ENCODE measurements at places on chromosomes 5 and 9.

- H3K4me1 ChIP-seq, result peaks cover 38% of the 10 kb centered on the region
- no peak overlapping the region for H3K4me3 ChIP-seq
- no peaks in the 10 kb centered on the region for H3K27me3 ChIP-seq
- H3K27ac ChIP-seq, result no peak overlapping the region
- H3K36me3 ChIP-seq, result peaks cover 37% of the 10 kb centered on the region
Measured at GRCh38 chr9:14687042-14687719, 6.1 kb downstream of the ZDHHC21 start.

GRCh38 chr9:33329117-33329563, 38.8 kb downstream of the NFX1 start:
- peaks cover 51% of the 10 kb centered on the region for H3K36me3 ChIP-seq
- no peaks in the 10 kb centered on the region for H3K27me3 ChIP-seq
- DNase-seq, result no peak
- no peak overlapping the region for H3K27ac ChIP-seq

GRCh38 chr5:129656952-129657351, 90.9 kb upstream of the MINAR2 start:
- no peaks in the 10 kb centered on the region for H3K4me1 ChIP-seq
- H3K27me3 ChIP-seq, result no peaks in the 10 kb centered on the region
- DNase-seq, result no peak
- no peaks in the 10 kb centered on the region for H3K36me3 ChIP-seq
- no peak overlapping the region for H3K4me3 ChIP-seq
- no peak overlapping the region for H3K27ac ChIP-seq

DNA sequence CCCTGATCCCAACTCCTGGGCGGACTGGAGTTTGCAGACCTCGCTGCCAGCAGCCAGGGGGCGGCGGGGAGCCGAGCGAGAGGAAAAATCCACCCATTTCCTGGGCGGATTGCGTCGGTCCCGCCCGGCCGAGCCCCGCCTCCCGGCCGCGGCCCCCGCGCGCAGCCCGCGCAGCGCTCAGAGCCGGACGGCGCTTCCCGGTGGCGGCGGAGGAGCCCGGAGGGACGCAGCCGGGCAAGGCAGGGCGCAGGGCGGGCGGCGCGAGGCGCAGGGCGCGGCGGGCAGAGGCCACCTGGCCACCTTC, at the start of gene OLFM1:
TSS of gene OLFM1 (plus strand) at position 180 of the 304 bp plus-strand sequence. CDS start 322 bp downstream, outside the sequence.
- H3K4me3 ChIP-seq, result no peak within 1 kb of the TSS
- H3K36me3 ChIP-seq, result no peaks in the 10 kb centered on the region
- H3K27me3 ChIP-seq, result peaks cover 48% of the 10 kb centered on the region

DNA sequence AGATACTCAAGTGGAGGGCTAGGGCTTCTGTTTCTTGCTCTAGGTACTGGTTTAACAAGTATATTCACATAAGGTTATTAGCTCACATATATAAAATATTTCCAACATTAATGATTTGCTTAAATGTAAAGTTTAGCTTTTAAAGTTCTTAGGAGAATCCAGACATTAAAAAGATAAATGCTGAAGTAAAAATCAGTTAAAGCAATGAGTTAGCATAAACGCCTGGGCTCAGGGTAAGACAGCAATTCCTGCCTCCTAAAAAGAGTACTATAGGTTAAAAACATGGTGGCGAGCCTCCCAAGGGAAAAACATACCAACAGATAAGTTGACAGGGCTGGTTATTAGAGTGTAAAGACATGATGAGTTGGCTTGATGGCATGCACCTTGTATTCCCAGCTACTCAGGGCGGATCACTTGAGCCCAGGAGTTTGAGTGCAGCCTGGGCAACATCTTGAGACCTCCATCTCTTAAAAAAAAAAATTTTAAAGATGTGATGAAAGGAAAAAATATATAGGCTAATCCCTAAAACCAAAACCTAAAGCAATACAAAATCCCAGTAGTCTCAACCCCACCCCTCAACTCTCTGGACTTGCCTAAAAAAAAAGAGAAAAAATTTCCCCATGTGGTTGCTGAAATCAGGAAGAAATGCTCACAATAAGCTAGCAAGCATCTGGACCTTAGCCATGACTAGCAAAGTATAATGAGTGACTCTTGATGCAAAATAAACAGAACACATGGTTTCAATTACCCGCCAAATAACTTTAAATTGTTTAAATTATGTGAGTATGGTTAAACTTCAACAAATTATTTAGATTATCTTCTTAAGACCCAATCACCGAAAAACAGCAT, 3.6 kb downstream of the GOLPH3 start:
- no peak for DNase-seq
- H3K36me3 ChIP-seq, result peaks cover 50% of the 10 kb centered on the region
- no peaks in the 10 kb centered on the region for H3K27me3 ChIP-seq
- peak overlapping the region; percentile 57 for H3K27ac ChIP-seq
- peaks cover 47% of the 10 kb centered on the region for H3K4me1 ChIP-seq

GRCh38 chr5:83475935-83476814, 4.6 kb downstream of the VCAN start:
- peaks cover 32% of the 10 kb centered on the region for H3K4me1 ChIP-seq
- H3K27ac ChIP-seq, result no peak overlapping the region
- no peak for DNase-seq
- peaks cover 61% of the 10 kb centered on the region for H3K27me3 ChIP-seq

Data from activated CD4-positive, alpha-beta memory T cell treated with anti-CD3 and anti-CD28 coated beads for 36 hours (primary cell).